DMS 273 treated with DMSO at 0.1 percent for 48 hours (cell line): ENCODE measurements at places on chromosomes 11 and 22.

- DNase-seq = no peak
Observed at GRCh38 chr11:279966-280705, 1.9 kb downstream of the NLRP6 start.

GRCh38 chr11:111299101-111300026 is 1.0 kb downstream of the POU2AF3 start:
- DNase-seq = no peak

DNA sequence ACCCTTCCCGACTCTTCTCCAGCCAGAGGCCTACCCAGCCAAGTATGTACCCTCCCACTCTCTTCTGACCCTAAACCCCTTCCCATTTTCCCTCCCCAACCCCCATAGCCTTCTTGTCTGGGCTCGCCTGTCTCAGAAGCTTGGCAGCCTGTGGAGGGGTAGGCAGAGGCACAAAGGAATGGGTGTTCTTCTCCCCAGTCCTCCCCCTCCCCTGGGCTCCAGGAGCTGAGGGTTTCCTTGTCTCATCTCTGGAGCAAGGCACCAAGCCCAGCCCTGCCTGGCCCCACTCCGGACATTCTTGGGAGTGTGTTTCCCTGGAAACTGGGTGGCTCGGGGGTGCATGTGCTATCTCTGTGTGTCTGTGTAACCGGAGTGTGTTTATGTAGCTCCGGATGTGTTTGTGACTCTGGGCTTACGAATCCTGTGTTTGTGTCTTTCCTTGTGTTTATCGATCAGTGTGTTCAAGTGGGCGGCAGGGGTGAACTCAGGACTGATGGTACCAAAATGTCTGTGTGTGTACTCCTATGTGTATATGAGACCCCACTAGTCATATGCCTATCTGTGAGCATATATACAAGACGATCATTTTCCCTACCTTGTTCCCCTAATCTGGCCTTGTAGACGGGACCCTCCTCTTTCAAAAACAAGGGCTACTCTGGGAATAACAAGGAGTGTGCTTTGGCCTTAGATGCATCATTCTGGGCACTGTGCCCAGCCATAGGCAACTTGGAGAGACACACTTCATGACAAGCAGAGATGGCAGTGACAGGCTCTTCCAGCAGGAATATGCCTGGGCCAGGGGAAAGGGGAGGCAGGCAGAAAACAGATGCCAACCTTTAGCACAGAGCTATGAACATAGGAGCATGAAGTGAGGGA is 10.9 kb downstream of the PHLDB1 start:
- DNase-seq = no peak

- no peak for DNase-seq
Observed at GRCh38 chr11:18321578-18321968, 367 bp downstream of the HPS5 start.

- DNase-seq = no peak
Observed at GRCh38 chr11:3224401-3225057, 5.9 kb upstream of the MRGPRG start.

GRCh38 chr11:46914363-46914762 is 4.0 kb downstream of the LRP4 start:
- DNase-seq = no peak

DNA sequence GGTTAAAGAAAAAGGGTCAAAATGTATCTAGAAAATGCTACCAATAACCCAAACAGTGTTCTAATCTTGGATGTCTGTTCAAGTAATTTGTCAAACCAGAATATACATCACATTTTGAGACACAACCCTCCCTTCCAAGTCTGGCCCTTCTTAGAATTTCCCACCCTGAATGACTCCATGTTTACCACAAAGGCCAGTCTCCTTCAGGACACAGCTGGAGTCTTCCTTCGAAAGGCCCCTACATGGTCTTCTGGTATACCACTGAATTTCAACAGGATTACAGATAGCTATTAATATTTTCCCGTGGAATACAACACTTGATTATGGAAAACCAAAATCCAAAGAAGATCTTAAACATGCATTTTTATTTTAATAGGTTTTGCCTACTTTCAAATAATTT is 10.2 kb downstream of the CCDC34 start:
- DNase-seq = no peak

GRCh38 chr11:81772166-81772565 is 961.5 kb downstream of the FAM181B start:
- DNase-seq = no peak

GRCh38 chr11:57344826-57345225 is 6.7 kb downstream of the P2RX3 start:
- DNase-seq = no peak

- peak; percentile 57 for DNase-seq
Observed at GRCh38 chr22:23521441-23522113, 58.5 kb downstream of the IGLL1 start.

- DNase-seq = no peak
Observed at GRCh38 chr11:67382276-67383136, 9.1 kb upstream of the CLCF1 start.

DNA sequence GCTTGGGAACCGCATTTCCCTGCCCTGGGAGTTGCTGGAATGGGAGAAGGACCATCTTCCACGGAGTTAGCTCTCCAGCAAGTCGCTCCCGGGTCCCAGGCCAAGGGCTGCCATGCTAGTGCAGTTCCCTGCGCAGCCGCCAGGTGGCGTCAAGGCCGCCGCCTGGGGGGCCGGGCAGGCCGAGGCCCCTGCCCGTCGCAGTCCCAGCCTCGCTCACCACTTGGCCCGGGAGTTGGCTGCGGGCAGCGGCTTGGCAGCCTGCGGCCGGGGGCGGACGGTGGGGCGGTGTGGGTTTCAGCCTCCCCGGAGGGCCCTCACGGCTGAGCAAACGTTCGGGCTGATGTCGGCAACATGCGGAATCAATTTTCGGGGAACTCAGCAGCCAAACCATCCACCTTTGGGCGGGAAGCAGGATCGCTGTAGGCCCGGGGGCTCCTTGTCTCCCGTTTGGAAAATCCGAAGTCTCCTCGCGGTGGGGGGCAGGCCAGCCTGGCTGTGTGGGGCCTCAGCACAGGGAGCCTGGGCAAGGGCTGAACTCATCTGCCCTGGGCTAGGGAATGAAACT is 415.1 kb downstream of the SOX6 start:
- DNase-seq = no peak

DNA sequence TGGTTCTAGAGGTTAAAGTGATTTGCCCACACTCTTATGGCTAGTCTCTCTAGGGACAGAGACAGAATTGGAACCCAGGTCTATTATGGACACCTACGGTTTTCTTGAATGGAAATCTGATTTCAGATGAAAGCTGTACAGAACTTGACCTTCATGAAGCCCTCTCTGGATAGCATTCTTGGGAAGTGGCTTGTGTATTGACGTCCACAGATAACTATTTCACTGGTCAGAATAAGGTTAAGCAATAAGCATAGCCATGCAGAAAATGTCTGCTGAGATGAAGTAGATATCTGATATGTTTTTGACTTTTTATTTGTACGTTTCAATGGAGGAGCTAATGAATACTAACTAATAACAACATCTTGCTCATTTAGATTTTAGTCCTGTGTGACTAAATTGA is 1.1 kb downstream of the TLCD5 start:
- no peak for DNase-seq

DNA sequence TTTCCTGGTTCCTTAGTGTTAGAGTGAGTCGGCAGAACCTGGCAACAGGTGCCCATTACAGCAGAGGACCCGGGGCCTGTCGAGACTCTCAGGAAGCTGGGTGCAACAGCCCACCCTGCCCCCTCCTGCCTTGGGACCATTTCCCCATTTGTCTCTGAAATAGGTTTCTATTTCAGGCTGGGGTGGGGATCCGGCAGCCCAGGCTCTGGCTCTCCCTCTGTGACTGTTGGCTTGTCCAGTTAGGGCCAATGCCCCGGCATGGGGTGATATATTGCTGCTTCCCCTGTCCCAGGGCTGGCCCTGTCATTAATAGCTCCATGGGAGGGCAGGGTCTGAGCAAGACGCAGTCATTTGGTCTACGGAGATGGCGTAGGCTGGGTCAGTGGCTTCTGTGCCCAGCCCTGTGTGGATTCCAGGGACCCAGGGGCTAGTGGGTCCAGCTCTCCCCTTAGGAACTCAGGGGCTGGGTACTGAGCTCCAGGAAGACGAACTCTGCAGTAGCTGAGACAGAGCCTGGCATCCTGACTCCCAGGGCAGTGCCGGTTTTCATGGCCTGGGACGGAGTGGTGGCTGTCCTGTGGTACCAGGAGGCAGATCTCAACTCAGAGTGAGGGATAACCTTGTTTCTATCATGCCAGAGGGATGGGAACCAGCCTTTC is 2.7 kb downstream of the P2RY6 start:
- no peak for DNase-seq

DNA sequence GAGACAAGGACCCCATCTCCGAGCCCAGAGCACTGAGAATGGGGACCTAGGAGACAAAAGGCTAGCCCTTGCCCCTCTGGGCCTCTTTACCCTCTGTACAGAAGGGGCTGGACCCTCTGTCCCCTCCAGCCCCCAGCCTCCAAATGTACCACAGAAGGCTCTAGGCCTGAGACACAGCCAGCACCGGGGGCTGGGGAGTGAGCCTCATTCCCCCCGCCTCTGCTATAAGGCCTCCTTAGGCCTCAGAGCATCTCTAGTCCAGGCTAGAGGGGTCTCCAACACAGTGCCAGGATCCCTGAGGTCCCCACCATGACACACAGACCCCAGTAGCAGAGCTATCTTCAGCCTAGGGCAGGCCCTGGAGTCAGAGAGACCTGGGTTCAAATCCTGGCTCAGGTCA is 4.8 kb downstream of the SMTN start:
- DNase-seq = no peak

- DNase-seq = no peak
Observed at GRCh38 chr11:35326266-35326879, 93.0 kb downstream of the SLC1A2 start.

DNA sequence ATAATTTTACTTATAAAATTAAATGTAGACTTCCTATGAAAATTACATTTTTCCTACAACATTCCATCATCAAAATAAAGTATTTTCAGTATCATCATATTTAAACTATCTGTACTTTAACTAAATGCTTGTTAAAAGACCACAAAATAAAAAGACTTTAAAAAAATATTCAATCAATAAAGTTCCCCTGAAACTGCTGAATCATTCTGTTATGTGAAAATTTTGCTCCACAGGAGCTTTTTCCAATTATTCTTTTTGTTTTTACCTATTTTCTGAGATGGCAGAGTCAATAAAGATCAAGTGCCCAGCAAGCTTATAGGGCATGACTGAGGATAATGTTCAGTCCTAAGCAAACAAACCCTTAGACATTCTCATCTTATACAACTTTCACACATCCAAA is 27.3 kb downstream of the ALKBH8 start:
- no peak for DNase-seq

DNA sequence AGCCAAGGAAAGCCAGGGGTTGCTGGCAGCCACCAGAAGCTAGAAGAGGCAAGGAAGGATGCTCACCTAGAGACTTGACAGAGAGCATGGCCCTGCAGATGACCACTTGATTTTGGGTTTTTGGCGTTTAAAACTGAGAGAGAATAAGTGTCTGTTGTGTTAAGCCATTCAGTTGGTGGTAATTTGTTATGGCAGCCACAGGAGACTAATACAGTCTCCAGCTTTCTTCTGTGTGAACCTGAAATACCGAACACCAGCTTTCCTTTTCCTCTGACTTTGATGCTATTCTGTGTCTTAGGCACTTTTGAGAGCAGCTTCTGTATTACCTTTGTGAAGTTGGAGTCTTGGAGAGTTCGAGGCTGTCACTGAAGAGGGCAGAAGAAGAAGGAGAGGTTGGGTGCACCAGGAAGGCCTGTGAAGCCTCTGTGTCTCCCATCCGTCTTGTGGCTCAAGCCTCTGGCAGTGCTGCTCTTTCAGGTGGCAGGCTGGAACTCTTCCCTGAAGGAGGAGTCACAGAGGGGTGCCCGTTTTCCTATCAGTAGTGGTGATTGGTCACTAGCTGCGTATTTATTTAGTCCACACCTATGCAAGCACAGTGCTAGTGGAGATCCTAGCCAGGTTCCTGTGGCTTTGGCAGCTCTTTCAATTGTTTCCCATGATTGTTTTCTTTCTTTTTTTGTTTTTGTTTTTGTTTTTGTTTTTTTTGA is 2.5 kb downstream of the TBC1D22A start:
- DNase-seq = no peak

DNA sequence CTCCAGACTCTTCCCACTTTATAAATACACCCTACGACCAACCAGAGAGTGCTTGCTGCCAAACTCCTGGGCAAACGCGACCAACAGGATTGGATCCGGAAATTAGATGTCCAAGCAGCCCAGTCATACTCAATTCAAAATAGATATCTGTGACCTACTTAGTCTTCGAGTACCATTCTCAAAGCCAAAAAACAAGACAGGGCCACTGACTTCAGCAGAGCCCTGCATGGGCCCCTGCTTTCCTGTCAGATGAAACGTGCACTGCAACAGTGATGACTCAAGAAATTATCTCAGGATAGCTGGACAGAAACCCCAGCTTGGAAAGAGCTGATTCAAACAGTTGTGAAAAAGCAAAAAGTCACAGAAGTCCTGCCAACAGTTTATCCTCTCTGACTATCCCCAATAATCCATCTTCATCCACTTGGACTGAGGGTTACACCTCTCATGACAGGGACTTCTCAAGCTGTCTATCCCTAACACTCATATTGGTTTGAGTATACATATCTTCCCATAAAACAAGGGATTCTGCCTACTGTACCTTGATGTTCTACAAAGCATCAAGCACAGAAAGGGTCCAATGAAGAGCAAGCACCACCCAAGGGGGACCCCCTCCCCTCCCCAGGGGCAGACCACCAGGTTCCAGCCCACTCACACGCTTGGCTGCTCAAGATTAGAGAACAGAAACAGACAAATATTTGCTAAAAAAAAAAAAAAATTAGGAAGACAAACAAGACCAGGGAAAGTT is 17.4 kb downstream of the SMCO4 start:
- no peak for DNase-seq

DNA sequence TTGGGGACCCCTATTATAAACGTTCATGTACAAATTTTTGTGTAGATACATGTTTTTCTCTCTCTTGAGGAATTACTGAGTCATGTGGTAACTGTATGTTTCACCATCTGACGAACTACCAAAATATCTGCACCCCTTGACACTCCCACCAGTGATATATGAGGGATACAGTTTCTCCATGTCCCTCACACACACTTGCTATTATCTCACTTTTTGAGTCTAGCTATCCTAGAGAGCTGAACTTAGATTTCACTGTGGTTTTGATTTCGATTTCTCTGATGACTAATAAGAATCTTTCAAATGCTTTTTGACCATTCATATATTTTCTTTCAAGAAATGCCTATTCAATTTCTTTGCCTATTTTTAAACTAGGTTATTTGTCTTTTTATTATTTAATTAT is 200.2 kb downstream of the PGR start:
- DNase-seq = no peak

DNA sequence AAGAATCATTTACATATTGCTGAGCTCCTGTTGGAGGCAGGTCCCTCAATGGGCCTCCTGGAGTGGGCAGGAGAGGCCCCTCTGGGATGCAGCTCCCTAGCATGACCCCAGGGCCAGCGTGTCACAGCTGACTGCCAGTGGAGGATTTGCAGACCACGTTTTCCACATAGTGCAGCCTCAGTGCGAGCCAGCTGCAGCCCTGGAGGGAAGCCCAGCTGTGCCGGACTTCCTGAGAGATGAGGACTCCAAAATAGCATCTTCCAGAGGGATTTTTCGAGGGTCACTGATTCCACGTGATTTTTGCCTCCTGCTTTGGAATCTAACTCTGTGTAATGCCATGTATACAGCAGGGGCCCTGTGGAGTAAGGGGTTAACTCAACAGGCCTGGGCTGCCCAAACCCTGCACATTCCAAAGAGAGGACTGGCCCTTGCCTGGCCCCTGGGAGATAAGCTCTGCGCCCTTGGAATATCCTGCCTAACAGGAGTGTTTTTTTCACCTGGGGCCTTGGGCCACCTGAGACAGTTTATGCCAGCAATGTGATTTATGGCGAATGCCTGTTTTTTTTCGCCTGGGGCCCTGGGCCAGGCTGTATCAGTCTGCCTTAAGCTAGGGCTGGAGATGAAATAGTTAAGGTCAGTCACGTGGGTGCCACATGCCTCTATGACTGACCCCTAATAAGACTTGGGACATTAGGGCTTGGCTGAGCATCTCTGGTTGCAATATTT is 47.4 kb downstream of the RPS6KA4 start:
- DNase-seq = no peak
